Activated naive CD4-positive, alpha-beta T cell (primary cell): ENCODE measurements at places on chromosomes 16 and 17.

GRCh38 chr17:31738996-31739699 is 119.9 kb downstream of the COPRS start:
- DNase-seq = no peak

GRCh38 chr16:53821957-53822625 is 118.1 kb downstream of the FTO start:
- no peak for DNase-seq

DNA sequence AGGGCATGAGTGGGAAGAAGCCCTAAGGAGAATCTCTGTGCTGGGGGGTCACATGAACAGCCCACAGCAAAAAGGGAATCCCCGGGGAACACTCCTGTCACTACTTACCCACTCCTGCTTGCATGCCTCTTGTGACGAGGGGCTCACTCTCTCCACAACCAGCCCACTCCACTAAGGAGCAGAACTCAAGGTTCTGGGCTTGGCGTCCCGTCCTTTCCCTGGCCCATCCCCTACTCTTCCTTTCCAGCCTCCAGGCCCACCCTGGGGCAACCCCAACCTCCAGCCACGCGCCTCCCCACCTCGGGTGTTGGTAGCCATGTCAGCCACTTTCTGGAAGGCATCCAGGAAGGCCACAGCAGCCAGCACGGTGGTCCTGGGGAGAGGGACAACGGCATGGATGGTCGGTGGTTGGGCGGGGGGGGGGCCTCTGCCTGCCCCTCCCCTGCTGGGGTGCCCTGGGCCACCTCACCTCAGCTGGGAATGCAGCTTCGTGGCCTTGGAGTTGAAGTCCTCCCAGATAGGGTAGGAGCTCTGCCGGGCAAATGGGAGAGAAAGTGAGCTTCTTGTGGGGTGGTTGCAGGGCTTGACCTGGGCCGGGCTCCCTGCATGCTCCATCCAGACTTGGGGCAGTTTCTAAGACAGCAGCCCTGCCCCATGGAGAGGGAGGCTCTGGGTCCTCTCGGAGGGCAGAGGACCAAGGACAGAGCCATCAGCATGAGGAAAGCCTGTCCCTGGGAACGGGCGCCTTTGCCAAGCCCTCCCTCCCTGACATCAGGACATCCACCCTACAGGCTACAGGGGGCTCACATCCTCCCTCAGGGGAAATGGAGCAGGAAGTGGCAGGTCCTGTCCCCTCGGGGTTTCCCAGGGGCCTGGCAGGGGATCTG is 5.1 kb downstream of the MTSS2 start:
- no peak for DNase-seq

DNA sequence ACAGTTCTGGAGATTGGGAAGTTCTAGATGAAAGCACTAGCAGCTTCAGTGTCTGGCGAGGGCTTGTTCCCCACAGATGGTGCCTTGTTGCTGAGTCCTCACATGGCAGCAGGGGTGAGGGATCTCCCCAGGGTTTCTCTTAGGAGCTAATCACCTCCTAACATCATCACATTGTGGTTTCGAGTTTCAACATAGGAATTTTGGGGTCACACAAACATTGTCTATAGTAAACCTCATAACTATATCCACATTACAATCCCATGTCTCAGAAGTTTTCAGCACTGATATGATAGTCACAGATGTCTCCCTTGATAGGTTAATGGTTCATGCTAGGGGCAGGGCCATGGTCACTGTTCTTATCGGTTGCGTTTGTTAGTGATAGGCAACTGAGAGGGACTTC is 13.8 kb downstream of the CLUAP1 start:
- DNase-seq = no peak

GRCh38 chr16:50457979-50458491 is 89.2 kb upstream of the BRD7 start:
- DNase-seq = no peak

- DNase-seq = no peak
These were observed 56.2 kb downstream of the PGS1 start for GRCh38 chr17:78434455-78435329.

GRCh38 chr16:57637020-57637419 is 8.6 kb downstream of the ADGRG1 start:
- DNase-seq = no peak

DNA sequence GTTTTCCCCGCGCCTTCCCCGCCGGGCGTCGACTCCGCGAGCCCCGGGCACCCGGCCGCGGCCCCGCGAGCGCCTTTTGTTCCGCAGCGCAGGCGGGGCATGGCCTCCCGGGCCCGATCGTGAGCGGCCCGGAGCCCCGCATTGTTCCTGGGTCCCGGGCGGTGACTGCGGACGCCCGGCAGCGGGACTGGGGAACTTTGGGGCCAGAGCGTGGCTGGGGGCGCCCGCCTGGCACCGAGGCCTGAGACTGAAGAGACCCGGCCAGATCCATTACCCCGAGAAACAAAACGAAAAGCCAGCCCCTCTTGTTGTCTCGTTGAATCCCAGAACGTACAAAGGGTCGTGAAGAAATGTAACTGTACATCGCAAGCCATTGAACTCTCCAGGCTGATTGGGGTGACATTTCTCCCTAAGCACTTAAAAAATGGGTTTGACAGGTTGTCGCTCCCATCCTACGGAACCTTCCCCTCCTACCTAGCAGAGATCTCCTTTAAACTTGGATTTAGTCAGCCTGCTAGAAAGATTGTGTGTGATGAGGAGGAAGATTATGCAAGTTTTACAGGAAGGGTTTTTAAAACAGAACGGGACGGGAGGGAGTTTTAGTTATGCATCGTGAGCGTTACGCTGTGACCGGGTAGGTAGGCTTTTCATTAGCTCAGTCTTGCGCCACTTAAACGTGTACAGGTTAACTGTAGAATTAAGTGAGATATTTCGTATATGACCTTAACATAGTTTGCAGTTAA is 825 bp downstream of the METTL9 start:
- no peak for DNase-seq

GRCh38 chr17:34763728-34764665 is 184.6 kb downstream of the TMEM132E start:
- DNase-seq = no peak

- no peak for DNase-seq
These were observed 72.6 kb upstream of the LGALS9 start for GRCh38 chr17:27558341-27558740.

- DNase-seq = no peak
These were observed 34.5 kb upstream of the GPRC5B start for GRCh38 chr16:19919142-19919541.

DNA sequence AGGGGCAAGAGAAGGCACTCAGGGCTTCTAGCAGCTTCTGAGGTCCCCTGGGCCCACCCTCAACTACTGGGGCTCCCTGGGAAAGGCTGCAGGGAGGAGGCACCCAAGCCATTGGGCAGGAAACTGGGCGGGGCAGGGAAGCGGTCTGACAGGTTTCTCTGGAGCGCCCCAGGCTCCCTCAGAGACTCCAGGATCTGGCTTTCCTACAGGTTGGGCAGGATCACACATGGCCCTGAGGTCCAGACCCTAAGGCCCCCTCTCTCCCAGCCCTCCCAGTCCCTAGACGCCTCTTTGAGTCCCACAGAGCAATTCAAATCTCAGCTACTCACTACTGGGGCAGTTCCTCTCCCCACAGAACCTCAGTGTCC is 14.3 kb downstream of the JUP start:
- no peak for DNase-seq

GRCh38 chr17:62819511-62820221 is 11.6 kb upstream of the MARCHF10 start:
- DNase-seq = no peak

DNA sequence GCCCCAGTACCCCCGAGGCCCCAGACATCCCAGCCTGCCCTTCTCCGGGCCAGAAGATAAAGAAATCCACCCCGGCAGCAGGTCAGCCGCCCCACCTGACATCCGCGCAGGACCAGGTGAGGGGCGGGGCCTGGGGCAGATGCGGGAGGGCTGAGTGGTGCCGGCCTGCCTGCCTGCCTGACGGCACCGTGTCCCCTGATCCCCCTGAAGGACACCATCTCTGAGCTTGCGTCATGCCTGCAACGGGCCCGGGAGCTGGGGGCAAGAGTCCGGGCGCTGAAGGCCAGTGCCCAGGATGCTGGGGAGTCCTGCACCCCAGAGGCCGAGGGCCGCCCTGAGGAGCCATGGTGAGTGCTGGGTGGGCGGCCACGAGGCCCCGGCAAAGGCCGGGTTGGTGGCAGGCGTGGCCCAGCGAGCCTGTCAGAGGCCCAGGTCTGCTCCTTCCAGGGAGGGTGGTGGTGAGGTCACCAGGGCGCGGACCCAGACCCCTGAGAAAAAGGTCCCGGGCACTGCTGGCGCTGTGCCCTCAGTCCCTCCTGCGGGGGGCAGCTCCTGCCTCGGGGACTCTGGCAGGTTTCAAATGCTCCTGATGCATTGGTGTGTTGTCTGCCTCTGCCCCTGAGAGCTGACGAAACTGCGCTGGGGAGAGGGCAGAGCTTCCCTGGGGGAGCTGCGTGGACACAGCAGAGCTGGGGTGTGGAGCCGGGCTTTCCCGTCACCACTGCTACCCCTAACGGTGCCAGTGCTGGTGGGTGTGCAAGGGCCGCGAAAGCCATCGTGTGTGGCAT is 1.2 kb downstream of the CDT1 start:
- peak; percentile 16 for DNase-seq

DNA sequence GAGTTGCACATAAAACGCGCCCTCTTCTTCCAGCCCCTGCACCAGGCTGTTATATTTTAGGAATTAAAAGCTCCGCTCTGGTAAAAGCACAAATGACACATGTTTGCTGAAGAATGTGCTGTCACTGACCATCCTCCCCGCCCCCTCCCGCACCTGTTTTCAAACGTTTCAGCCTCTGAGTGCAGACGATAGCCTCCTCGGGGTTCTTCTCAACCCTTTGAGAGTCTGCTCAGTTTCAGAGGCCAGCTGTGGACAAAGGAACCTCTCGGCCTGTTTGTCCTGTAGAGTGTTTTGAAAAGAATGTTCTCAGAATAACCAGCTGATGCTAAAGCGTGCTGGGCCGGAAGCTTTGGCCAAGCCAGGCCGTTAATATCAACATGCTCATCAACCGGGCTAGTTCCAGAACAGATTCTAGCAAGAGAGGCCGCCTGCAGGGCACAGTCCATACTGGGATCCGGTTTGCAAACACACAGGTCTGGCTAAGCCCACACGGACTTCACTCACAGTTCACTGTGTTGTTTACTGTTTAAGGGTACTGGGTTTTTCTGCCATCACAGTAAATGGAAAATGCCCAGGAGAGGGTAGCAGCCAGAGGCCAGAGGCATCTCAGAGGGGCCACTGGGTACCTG is 6.4 kb upstream of the CACNG4 start:
- no peak for DNase-seq

- no peak for DNase-seq
These were observed 75.0 kb downstream of the RPTOR start for GRCh38 chr17:80619535-80620235.

DNA sequence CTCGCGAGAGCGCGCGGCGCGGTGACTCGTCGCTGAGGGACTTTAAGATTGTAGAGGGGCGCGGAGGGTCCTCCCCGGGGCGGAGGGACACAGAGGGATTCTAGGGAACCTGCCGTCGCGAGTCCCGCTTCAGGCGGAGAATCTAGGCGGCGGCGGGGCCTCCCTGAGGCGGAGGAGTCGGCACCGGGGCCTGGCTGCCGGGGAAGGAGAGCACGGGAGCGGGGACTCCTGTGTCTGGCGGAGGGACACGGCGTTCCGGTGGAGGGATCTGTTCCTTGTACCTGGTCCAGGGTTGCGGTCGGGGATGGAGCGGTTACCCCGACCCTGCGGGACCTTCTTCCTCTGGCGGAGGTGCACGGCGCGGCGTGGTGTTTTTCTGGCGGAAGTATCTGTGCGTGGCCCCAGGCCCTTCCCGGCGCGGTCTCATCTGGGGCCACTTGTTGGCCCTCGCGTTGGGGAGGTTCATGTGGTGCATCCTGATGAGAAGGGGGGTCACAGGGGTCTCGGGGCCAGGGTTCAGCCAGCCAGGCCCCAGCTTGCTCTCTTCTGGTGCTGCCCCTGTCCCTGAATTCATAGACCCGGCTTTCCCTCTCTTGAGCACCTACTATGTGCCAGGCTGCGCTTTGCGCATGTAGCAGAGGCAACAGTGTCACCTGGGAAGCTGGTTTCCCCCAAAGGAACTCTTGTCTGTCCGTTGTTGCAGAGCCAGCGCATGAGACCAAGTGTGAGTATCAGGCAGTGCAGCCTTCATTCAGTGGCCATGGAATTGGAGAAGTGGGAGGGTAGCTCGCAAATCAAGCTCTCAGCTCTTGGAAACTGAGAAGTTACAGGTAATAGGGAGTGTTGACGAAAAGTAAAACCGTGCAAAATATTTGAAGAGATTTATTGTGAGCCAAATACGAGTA is 563 bp upstream of the ZKSCAN2 start:
- peak; percentile 74 for DNase-seq
